Activated CD4-positive, alpha-beta T cell treated with anti-CD3 and anti-CD28 coated beads, Interleukin-2, amount 50 U/mL, for 1 hour (primary cell): ENCODE measurements at places on chromosomes 2 and 18.

GRCh38 chr2:71888751-71889445 is 258.8 kb downstream of the CYP26B1 start:
- DNase-seq, result no peak

DNA sequence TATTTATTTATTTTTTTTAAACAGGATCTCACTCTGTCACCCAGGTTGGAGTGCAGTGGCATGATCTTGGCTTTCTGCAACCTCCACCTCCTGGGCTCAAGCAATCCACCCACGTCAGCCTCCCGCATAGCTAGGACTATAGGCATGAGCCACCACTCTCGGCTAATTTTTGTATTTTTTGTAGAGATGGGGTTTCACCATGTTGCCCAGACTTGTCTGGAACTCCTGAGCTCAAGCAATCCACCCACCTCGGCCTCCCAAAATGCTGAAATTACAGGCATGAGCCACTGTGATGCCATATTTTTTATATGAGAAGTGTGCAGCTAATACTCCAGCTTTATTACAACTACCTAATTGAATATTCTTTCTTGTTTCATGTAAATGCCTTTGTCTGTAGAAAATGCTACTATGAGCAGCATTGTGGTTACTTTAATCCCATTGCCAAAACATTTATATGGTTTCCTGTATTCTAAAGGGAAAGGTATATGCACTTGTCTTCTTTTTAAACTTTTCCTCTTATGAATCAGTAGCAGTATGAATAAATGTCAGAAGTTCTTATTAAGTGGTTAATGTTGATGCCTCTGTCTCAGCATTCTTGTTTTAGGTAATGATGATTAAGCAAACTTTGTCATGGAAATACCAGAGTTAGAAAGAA is 9.5 kb upstream of the BCL2L11 start:
- DNase-seq, result no peak

DNA sequence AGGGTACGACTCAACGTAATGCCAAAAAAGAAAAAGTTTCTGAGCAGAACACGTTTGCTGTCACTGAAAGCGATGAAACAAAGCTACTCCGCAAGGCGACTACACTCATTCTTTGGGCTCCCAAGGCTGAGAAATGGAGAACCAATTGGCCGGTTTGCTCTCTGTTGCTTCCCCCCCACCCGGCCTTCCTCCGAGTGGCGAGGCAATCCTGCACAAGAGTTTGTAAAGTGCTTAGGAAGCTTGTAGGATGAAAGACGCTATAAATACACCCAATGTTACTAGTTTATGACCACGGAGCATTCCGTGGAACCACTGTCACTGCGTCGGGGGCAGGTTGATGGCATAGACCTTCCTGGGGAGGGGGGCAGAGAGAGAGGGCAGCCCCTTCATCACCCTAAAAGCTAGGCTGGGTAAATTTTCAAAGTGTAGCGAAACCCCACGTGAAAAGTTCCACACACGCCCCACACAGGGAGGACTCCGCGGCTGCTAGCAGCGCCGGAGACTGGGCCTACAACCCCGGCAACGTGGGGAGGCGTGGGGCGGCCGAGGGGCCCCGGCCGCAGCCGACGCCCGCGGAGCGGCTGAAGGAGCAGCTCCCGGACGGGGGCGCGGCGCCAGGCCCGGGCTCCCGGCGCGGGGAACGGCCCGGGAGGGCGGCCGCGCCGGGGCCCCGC is 915 bp downstream of the CUL3 start:
- peak; percentile 12 for DNase-seq

DNA sequence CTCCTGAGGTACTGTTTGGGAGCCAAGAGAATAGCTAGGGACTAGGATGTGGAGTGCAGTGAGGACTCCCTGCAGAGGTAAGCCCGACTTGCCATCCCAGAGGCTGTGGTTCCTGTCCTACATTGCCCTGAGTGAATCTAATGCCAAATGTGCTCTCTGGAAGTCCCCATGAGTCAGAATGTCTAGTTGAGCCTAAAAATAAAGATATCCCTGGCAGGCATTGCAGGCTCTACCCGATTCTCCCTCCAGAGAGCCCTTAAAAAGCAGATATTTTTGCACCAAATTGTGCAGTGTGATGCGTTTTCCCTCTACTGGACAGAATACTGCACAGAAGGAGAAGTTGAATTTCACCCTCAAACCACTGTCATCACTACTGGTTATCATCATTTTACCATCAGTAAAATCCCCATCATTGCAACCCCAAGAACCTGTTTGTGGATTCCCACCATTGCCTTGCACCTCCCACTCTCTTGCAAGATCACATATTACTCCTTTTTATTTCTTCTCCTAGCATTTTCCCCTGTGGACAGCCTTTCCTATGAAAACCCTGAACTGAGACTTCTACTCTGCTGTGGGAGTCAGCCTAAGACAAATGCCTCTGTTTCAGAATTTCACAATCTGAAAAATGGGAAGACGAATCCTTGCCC is 98.0 kb downstream of the MARCHF4 start:
- DNase-seq, result no peak

DNA sequence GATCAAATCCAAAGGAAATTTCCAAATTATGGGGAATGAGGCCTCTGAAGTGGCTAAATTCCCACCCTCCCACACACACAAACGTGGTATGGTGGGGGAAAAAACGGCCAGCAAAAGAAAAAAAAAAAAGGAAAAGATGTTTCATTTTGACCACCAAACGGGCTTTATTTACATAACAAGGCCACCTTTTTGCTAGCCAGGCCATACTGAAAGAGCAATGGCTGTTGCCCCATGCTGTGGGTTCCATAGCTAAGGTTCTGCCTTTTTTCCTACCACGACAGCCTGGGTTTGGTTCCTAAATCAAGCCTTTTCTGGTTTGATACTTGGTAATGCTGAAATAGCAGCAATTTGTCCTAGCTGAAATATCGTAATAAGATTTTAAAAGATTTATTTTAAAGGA is 14.0 kb upstream of the IL1B start:
- DNase-seq, result no peak
